ENCODE measurements at places on chromosomes 6 and 20. TPM values are rescaled to one million over a fixed set of nuclear protein-coding genes. Genes with fewer than 3 reads are reported as not detected.

The MAFB gene
- total RNA-seq: 34.4 TPM

The MBOAT1 gene
- 39.5 TPM for total RNA-seq

The FNDC1 gene
- total RNA-seq: not detected

GRCh38 chr20:45229264-45230056 is 8.3 kb downstream of the SEMG2 start:
- H3K27ac ChIP-seq: no peak overlapping the region
- DNase-seq: peak; percentile 63
- peaks cover 17% of the 10 kb centered on the region for H3K27me3 ChIP-seq
- H3K4me1 ChIP-seq: peaks cover 7% of the 10 kb centered on the region
- H3K4me3 ChIP-seq: no peak overlapping the region

DNA sequence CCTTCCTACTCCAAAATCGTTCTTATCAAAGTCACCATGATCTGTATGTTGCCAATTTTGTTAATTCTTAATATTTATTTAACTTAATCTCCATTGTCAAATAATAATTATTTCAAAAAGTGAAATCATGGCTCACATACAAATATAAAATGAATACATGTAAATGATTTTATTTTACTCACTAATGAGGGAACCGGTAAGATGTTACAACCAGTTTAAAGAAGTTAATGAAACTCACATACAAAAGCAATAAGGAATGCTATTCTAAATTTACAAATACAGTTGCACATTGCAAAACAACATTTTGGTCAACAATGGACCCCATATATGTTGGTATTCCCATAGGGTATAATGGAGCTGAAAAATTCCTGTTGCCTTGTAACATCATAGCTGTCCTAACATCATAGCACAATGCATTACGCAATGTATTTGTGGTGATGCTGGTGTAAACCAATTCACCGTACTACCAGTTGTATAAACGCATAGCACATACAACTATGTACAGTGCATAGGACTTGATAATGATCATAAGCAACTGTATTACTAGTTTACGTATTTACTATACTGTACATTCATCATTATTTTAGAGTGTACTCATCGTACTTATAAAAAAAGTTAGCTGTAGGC is 6.5 kb upstream of the SLC22A16 start:
- no peak overlapping the region for H3K27ac ChIP-seq
- no peaks in the 10 kb centered on the region for H3K4me1 ChIP-seq
- no peaks in the 10 kb centered on the region for H3K36me3 ChIP-seq
- H3K27me3 ChIP-seq: no peaks in the 10 kb centered on the region

GRCh38 chr20:43375591-43375990 is 82.1 kb upstream of the SRSF6 start:
- no peak overlapping the region for H3K4me3 ChIP-seq
- H3K27ac ChIP-seq: no peak overlapping the region
- no peak for DNase-seq
- no peaks in the 10 kb centered on the region for H3K27me3 ChIP-seq

DNA sequence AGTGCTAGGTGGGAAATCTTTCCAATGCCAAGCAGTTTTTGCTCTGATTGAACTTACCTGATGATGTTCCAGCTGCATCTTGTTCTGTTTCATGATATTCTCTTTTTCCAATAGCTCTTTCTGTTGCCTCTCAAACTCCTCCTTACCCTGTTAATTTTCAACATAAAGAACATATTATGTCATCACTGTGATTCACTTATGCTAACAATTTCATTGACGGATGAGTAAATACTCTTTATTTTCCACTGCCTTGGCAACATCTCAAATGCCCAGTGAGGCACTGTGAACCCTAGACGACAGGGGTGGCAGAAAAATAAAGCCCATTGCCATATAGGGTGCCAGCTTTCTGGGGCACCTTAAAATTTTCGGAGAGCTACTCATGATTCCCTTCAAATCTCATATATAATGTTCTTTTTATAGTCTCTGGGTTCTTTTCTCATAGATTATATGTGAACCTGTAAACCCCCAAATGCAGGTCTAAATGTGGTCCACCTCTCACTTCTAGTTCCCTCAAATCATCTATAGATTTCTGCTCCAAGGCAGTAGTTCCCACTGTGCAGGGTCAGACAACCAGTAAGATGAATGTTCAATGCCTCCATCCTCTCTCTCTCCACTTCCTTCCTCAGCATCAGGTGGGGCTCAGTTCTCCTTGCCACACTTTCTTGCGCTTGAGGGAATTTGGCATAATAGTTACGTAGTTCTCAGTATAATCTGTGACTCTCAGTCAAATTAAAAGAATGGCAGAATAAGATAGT is 44.1 kb downstream of the NEDD9 start:
- no peak for DNase-seq
- no peak overlapping the region for H3K4me3 ChIP-seq
- no peaks in the 10 kb centered on the region for H3K27me3 ChIP-seq
- peak overlapping the region; percentile 45 for H3K27ac ChIP-seq

- H3K27me3 ChIP-seq: no peaks in the 10 kb centered on the region
- peaks cover 8% of the 10 kb centered on the region for H3K4me1 ChIP-seq
- no peak overlapping the region for H3K4me3 ChIP-seq
- H3K27ac ChIP-seq: no peak overlapping the region
These were observed 9.9 kb downstream of the SRSF6 start for GRCh38 chr20:43467589-43467988.

GRCh38 chr20:44768854-44769480 is 23.3 kb downstream of the KCNK15 start:
- H3K4me3 ChIP-seq: no peak overlapping the region
- DNase-seq: no peak
- no peaks in the 10 kb centered on the region for H3K4me1 ChIP-seq
- H3K27ac ChIP-seq: no peak overlapping the region

- H3K4me1 ChIP-seq: peaks cover 8% of the 10 kb centered on the region
- no peaks in the 10 kb centered on the region for H3K27me3 ChIP-seq
- H3K27ac ChIP-seq: no peak overlapping the region
- no peak for DNase-seq
- no peaks in the 10 kb centered on the region for H3K36me3 ChIP-seq
These were observed 80.4 kb upstream of the ZNF184 start for GRCh38 chr6:27553123-27553904.

DNA sequence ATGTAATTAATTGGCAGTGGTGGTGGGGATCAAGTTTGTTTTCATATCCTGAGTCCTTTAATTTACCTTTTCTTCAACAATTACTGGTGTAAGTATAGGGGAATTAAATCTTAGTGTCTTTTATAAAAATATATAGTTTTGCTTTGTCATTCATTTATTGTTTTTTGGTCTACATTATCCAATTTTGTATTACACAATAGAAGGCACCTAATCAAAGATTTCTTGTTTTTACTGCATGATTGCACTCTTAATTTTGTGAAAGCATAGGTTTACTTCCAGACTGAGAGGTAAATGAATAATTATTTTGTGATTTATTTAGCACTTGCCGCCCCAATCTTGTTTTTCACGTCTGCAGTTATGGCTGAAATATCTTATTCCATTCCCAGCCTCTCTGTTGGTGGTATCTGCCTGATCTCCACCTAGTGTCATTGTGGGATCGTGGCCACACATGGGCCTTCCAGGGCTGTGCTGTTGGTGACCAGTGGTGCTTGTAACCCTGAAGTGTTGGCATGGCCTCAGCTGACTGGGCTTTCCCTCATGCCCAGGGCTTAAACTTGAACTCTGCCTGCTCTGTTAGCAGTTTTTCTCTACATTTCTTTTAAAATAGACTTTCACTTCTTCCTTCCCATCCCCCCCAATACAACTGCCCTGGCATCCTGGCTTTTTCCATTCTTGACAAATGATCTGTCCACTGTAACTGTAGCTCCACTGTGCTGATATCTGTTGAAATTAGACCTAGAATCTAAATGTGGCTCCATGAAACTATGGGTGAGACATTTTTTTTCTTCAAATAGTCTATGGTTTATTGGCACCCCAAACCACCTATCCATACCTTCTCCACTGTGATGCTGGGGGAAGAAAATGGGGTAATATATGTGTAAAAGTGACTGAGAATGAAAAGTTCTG is 24.8 kb downstream of the E2F3 start:
- H3K27ac ChIP-seq: no peak overlapping the region
- no peak overlapping the region for H3K4me3 ChIP-seq
- no peak for DNase-seq
- H3K27me3 ChIP-seq: no peaks in the 10 kb centered on the region
- H3K4me1 ChIP-seq: peaks cover 23% of the 10 kb centered on the region
- H3K36me3 ChIP-seq: peaks cover 5% of the 10 kb centered on the region

DNA sequence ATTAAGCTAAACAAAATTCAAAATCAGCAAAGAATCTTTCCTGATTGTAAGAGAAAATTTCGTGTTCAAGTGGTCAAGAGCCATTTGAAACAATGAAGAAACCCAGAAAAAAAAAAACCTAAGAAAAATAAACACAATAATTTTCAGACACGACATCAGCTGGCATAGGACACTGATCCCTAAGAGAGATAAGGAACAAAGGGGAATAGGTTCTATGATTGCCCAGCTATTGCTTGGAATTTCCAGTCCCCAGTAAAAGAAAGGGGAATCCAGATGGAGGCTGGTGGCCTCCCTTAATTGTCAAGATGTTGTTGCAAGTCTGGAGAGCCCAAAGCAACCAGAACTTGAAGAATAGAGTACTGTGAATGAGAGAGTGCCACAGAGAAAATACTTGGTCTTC is 48.5 kb downstream of the COL12A1 start:
- H3K4me3 ChIP-seq: no peak overlapping the region
- no peaks in the 10 kb centered on the region for H3K4me1 ChIP-seq
- H3K27ac ChIP-seq: no peak overlapping the region
- H3K27me3 ChIP-seq: no peaks in the 10 kb centered on the region
- H3K36me3 ChIP-seq: no peaks in the 10 kb centered on the region
- no peak for DNase-seq

- no peak overlapping the region for H3K4me3 ChIP-seq
- DNase-seq: no peak
- H3K27ac ChIP-seq: no peak overlapping the region
- no peaks in the 10 kb centered on the region for H3K36me3 ChIP-seq
- H3K27me3 ChIP-seq: no peaks in the 10 kb centered on the region
These were observed 87.9 kb downstream of the ADGRB3 start for GRCh38 chr6:68722891-68723527.

DNA sequence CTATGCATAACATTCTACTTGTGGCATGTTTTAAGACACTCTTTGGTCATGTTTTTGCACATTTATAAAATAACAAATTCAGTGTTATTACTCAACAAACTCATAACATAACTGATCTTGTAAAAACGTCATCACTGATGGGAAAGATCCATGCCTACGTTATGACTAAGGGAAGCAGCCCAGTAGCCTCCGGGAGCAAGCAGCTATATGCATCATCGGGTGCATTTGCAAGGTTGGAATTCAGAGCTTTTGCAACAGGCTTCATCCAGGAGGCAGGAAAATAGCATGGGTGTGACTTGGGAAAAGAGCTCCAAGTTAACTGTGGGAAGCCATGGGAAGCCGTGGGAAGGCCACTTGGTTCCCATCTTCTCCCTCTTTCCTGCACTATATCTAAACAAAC is 271.6 kb upstream of the SGK1 start:
- DNase-seq: no peak
- H3K4me1 ChIP-seq: no peaks in the 10 kb centered on the region
- no peaks in the 10 kb centered on the region for H3K27me3 ChIP-seq
- no peak overlapping the region for H3K4me3 ChIP-seq
- no peaks in the 10 kb centered on the region for H3K36me3 ChIP-seq
